Lung microvascular endothelial cell (primary cell): ENCODE measurements at places on chromosomes 5 and 9. TPM values are rescaled to one million over a fixed set of nuclear protein-coding genes. Genes with fewer than 3 reads are reported as not detected.

The LRRTM2 gene
- total RNA-seq = 0.40 and 1.3 TPM in 2 replicates

The MACROH2A1 gene
- 127 and 151 TPM in 2 replicates for total RNA-seq

The LCN9 gene
- total RNA-seq = not detected in 2 replicates

The DBH gene
- total RNA-seq = not detected in 2 replicates

The PCDHB3 gene
- total RNA-seq = 0.22 and 0.60 TPM in 2 replicates

The C9 gene
- under 0.01 TPM in 2 replicates for total RNA-seq

The ORM1 gene
- total RNA-seq = not detected in 2 replicates

The GPX3 gene
- total RNA-seq = 5.0 and 6.3 TPM in 2 replicates

The SEMA4D gene
- total RNA-seq = 2.0 and 3.4 TPM in 2 replicates

The PCDHA13 gene
- total RNA-seq = under 0.01 TPM in 1 of 2 replicates, not detected in the other

The WNK2 gene
- not detected in 2 replicates for total RNA-seq

The WNT8A gene
- total RNA-seq = not detected in 2 replicates

The GZMA gene
- 0.22 TPM in 1 of 2 replicates, not detected in the other for total RNA-seq

The SLC6A19 gene
- total RNA-seq = not detected in 2 replicates

The FST gene
- total RNA-seq = 7.6 and 29.0 TPM in 2 replicates

The POU5F2 gene
- 0.22 and 0.40 TPM in 2 replicates for total RNA-seq

The ADCY2 gene
- total RNA-seq = not detected in 2 replicates

The TMEM174 gene
- total RNA-seq = not detected in 2 replicates

The PCDHGA1 gene
- total RNA-seq = 0.40 and 0.44 TPM in 2 replicates

The HAVCR2 gene
- under 0.01 TPM in 1 of 2 replicates, not detected in the other for total RNA-seq

The ATOX1 gene
- total RNA-seq = 57.8 and 64.1 TPM in 2 replicates

The PRKACG gene
- not detected in 2 replicates for total RNA-seq

The PSD2 gene
- under 0.01 TPM in 1 of 2 replicates, not detected in the other for total RNA-seq

The MORN5 gene
- not detected in 2 replicates for total RNA-seq

The DNAH5 gene
- total RNA-seq = under 0.01 TPM in 2 replicates

The CDKN2B gene
- 1.4 and 4.4 TPM in 2 replicates for total RNA-seq

The PCDHGA7 gene
- total RNA-seq = 0.65 and 0.99 TPM in 2 replicates

The PLAC8L1 gene
- 0.20 TPM in 1 of 2 replicates, not detected in the other for total RNA-seq

The N4BP3 gene
- total RNA-seq = 18.3 and 23.8 TPM in 2 replicates

The TAL2 gene
- total RNA-seq = not detected in 2 replicates

The TENT4A gene
- total RNA-seq = 6.5 and 8.1 TPM in 2 replicates

The FCN2 gene
- total RNA-seq = not detected in 2 replicates

The HMMR gene
- 3.2 and 14.6 TPM in 2 replicates for total RNA-seq

The SPATA31E1 gene
- not detected in 2 replicates for total RNA-seq

The RNF224 gene
- total RNA-seq = under 0.01 TPM in 1 of 2 replicates, not detected in the other

The TRPM3 gene
- 0.40 and 1.1 TPM in 2 replicates for total RNA-seq
